Prostate gland (tissue), 2 donors: ENCODE measurements at places on chromosomes 6 and 20.

- DNase-seq, result no peak
Observed at GRCh38 chr6:20700375-20700774, 166.1 kb downstream of the CDKAL1 start.

GRCh38 chr20:15318682-15319081, 981.3 kb upstream of the FLRT3 start:
- no peak for DNase-seq

GRCh38 chr6:12163149-12163548, 127.0 kb upstream of the EDN1 start:
- DNase-seq, result no peak

GRCh38 chr6:51541847-51542246, 545.6 kb downstream of the PKHD1 start:
- DNase-seq, result no peak

DNA sequence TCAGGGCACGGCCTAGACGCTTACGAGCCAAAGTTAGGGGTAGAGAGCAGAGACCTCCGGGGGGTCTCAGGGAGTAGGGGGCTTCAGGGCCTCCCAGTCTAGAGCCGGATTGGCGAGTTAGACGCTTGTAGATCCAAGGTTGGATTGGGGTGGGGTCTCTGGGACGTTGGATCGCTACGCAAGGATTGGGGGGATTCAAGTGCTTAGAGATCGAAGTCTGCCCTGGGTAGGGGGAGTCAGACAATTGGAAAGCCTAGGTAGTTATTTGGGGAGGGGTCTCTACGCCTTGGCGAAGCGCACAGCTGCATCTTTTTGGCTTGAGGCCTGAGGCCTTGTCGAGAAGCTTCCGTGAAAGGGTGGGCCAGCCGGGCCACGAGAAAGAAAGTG, 469 bp downstream of the STX16 start:
- DNase-seq, result no peak

GRCh38 chr6:708237-708598, 15.3 kb upstream of the EXOC2 start:
- DNase-seq, result no peak

DNA sequence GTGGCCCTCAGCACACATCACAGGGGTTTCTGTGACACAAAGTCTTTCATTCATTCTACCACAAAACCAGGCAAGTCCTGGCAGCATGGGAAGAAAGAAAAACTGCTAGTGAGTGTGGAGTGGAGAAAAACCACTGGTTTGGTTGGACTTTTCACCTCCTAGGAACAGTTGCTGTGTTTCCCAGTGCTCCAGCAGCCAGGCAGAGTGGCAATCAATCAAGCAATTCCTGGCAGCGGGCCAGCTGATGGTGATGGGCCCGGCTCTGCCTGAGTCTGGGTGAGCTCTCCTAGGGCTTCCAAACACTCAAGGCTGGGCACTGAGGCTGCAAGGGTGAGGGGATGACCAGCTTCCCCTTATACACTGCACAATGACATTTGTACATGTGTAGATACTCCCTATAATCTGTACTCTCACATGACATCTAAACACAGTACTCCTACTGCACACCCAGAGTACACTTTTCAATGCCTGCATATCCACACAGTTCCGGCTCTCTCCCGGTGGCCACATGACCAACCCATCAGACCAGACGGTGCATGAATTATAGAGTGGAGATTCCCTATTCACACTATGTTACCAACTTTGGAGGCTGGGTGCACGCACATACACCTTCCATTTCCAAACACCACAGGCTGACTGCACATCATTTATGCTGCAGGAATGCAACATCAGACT, 156.6 kb downstream of the UNC5CL start:
- DNase-seq, result no peak

- no peak for DNase-seq
Observed at GRCh38 chr6:127538750-127539264, 19.7 kb upstream of the MTCL3 start.

GRCh38 chr6:36722365-36722764, 24.7 kb downstream of the RAB44 start:
- no peak for DNase-seq

DNA sequence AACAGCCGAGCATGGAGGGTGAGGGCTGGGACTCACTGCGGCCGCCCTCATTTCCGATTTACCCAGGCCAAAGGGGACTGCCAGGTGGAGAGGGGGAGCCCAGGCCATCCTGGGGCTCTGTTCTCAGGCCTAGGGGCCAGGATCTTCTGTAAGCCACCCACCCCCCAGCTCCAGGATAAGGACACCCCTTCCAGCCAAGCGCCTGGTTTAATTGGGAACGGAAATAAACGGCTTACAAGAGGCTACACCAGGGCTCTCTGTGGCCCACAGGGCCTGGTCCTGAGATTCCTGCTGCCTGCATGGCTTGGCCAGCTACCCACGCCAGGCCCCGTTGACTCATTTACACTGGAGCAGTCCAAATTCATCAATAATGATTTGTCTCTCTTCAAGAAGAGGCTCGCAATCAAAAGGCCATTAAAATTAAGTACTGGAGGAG, 68.1 kb upstream of the TOP1 start:
- no peak for DNase-seq

DNA sequence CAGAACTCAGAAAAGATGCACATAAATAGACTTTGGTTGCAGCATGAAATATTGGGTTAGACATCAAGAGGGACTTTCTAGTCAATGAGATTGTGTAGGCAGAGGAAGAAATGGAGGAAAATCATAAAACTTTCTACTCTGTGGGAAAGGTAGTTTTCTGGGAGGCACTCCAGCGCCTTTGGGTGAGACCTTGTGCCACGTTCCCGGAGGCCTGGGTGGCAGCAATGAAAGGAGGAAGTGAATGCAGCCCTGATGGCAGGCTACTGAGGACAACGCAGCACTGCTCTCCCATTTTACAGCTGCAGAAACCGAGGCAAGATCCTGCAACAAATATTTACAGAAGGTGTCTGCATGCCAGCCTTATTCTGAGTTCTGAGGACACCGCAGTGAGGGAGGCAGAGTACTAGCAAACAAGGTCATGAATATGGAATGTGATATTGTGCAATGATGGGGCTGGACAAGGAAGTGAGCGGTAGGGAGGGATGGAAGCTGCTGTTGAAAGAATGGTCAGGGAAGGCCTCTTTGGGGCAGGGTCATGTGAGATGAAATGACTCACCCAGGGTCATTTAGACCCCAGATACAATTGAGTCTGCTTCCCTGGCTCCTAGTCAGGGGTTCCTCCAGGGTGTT, 159.1 kb downstream of the TFAP2C start:
- DNase-seq, result no peak
